ENCODE measurements at places on chromosomes 3 and 15.

- DNase-seq: peak; percentile 31
These were observed 252.5 kb downstream of the THRB start for GRCh38 chr3:24242012-24242698.

- no peak for DNase-seq
These were observed 51.1 kb upstream of the PLXNA1 start for GRCh38 chr3:126931806-126932187.

DNA sequence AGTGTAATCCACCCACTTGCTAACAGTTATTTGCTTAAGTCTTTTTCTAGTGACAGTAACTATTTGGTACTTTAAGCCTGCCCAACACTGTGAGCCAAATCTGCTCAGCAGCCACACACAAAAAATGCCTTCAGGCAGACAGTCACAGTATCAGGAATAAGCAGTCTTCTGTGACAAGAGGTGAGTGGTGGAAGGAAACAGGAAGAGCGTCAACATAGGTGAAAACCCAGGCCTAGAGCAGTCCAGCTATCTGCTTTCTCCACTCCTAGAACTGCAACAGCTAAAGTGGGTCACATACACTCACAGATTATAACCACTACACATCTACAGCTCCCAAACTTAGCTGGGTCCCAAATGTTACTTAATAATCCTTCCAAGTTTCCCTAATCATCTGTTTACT is 213.7 kb downstream of the ZBTB20 start:
- DNase-seq: no peak

DNA sequence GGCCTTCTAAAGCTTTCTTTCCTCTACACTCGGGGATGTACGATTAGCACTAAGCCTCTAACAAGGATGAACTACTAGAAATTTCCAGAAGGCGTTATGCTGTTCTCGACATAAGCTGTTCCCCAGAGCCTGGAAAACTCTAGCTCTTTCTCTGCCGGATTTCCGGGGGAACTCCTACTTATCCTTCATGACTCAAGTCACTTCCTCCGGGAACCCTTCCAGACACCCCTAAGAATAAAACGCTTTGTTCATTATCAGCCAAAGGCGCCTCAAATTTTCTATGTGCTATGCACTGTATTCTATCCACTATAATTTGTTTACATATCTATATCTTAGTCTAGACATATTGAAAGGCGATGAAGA is 455 bp upstream of the SNAP23 start:
- peak; percentile 84 for DNase-seq

GRCh38 chr3:149763565-149764195 is 11.4 kb upstream of the COMMD2 start:
- DNase-seq: no peak

- DNase-seq: no peak
These were observed 39.6 kb upstream of the AKAP13 start for GRCh38 chr15:85340852-85341251.

DNA sequence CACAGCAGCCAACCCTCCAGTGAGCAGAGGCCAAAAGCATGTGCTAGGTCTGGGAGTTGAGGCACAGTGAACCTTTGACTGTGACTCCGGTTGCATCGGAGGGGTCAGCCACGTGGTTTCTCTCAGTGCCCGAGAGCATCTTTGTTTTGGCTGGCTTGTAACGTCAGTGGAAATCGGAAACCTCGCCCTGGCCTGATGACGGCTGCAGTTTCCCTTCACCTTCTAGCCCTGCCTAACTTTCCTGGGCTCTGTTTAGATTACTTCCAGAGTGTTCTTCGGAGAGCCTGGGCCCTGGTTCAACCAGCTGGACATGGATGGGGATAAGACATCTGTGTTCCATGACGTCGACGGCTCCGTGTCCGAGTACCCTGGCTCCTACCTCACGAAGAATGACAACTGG is 56.6 kb downstream of the MESD start:
- DNase-seq: no peak

- no peak for DNase-seq
These were observed 369.1 kb downstream of the RORA start for GRCh38 chr15:60859996-60860494.

DNA sequence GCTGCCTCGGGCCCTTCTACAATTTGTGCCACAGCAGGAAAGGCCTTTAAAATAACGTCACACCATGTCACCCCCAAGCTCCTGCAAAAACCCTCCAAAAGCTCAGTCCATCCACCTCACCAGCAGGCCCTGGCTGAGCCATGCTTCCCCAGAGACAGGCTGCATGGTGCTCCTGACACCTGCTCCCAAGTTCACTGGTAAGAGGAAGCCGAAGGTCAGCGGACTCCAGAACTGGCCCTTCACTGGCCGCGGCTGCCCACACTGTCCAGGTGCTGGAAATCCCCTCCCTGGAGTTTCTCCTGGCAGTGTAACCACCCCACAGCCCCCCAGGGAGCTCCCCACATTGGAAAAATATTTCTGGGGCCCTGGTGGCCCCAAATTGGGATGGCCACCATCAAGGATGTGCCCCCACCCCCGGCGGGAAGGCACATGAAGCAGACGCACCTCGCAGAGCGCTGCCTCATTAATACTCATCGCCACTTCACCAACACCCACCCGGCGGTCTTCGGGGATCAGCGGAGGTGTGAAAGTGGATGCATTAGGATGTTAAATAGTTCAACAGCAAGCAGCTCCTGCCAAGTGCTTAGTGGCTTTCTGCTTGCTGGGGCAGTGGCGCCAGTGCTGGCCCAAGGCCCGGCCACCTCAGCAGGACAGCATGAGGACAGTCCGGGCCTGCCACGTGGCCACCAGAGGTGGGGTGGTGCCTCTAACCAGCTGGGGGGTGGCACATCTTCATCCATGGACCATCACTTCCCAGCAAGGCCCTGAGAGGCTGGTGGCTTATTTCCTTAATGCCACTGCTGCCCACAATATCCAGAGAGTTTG is 146.1 kb upstream of the IQSEC1 start:
- DNase-seq: peak; percentile 12

- DNase-seq: no peak
These were observed 57.2 kb downstream of the P3H2 start for GRCh38 chr3:190063490-190063889.

Data from globus pallidus (tissue), 1 donor.